ENCODE measurements at places on chromosomes 5 and 9.

GRCh38 chr9:133852431-133852830 lies 114.3 kb upstream of the SARDH start:
- no peak for DNase-seq

DNA sequence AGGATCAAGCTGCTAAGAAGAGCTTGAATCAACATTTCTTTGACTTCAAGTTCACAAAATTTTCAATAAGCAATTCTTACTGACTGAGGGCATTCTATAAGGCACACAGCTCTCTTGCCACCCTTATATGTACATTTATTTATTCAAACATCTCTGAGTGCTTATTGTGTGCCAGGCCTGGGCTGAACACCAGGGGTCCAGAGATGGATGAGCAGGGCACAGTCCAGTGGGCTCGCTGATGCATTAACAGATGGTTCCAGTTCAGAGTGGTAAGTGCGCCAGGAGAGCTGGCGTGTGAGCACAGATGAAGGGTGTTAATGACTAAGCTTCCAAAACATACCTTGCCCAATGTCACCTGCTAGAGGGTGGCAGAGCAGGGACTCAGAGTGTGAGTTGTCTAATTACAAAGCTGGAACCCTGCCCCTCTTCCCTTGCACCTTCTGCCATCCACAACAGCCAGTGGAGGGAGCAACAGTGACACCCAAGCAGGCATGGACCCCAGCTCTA lies 24.6 kb downstream of the ALG2 start:
- no peak for DNase-seq

DNA sequence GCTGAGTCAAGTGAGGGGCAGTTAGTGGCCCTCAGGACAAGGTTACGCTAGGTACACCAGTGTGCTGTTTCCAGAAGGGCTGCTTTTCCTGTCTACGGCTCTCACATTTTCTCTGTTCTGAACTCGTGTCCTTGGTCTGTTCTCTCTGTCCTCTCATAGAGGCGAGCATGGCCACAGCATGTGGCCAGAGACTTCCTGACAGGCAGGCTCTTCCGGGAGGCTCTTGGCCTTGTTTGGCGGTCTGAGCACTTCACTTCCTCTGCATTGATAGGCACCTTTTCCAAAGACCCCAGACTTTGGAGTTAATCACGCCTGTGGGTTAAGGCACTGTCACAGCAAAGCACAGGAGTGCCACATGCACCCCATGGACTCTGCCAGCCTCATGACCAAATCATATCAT lies 1.2 kb downstream of the CKMT2 start:
- no peak for DNase-seq

DNA sequence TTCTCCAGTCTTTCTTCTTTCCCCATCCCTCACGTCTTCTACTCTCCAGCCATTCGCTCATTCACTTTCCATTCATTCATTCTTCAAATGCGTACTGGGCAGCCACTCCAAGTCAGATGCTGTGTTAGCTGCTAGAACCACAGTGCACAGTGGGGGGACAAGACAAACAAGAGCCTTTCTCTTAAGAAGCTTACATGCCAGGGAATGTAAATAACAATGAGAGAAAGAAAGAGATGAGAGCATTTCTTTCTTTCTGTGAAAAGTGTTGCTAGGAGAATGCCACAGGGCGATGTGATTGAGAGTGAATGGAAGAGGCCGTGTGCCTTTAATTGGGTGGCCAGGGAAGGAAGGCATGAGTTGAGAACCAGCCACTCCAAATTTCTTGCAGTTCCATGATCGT lies 46.3 kb upstream of the SMIM23 start:
- no peak for DNase-seq

DNA sequence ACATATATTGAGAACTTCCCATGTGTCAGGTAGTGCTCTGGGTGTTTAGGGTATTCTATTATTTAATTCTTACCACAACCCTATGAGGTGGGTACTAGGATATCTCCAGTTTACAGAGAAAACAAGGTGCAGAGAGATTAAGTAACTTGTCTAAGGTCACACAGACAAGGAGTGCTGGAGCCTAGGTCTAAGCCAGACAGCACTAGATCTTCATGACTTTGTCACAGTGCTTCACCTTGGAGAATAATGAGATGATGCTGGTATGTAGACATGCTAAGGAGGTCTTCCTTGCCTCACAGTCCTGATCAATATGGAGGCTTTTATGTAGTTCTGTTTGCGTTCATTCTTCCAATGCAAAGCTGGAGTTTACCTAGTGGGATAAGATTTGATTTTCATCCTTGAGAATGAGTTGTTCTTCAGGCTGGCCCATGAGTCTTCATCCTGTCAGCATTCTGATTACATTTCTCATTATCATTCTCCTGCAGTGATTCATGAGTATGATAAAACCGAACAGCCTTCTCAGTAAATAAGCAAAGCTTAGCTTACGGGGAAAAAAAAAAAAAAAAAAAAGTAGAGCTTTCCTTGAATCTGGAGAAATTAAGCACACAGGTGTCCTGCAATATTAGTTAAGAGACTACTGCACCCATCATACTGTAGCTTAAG lies 176.3 kb downstream of the C9orf152 start:
- no peak for DNase-seq

GRCh38 chr5:57804505-57804904 lies 321.9 kb upstream of the ACTBL2 start:
- DNase-seq, result no peak

DNA sequence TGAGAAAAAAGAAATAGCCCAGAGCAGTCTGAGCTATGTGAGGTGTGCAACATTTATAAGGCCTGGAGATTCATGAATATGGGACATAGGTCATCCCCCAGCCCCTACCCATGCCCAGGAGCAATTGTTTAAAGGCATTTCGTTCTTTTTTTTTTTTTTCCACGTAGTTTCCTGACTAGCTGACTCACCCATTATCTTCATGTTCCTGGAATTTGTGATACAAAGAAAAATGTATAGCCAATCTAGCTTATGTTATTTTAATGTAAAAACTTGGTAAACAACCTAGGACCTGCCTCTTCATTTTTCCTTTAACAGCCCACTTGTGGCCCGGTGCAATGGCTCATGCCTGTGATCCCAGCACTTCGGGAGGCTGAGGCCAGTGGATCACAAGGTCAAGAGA lies 81.3 kb downstream of the OSTF1 start:
- DNase-seq, result no peak

GRCh38 chr9:37187713-37188439 lies 67.5 kb downstream of the ZCCHC7 start:
- peak; percentile 44 for DNase-seq

GRCh38 chr9:117869287-117869686 lies 165.1 kb downstream of the TLR4 start:
- DNase-seq, result no peak

DNA sequence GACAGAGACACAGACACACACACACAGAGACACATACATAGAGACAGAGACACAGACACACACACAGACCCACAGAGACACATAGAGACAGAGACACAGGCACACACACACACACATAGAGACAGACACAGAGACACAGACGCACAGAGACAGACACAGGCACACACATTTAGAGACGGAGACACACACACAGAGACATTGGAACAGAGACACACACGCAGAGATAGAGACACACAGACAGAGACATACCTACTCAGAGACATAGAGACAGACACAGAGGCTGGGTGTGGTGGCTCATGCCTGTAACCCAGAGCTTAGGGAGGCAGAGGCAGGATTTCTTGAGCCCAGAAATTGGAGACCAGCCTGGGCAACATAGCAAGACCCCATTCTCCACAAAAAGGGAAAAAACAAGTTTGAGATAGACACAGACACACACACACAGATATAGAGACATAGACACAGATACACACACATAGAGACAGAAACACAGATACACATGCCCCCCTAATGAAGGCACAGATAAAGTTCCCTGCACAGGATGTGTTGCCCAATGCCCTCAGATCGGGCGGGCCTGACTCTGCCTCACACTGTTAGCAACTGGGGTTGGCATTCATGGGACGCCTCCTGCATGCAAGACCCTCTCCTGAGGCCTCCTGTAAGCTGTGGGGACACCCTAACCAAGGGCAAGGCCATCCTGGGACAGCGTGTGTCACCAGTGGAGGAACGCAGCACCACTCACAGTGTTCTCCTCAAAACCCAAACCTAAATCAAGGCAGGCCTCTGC lies 3.3 kb upstream of the RALGDS start:
- DNase-seq, result no peak

Measured in GM18507 (cell line).